DMS 273 treated with DMSO at 0.1 percent for 48 hours (cell line): ENCODE measurements at places on chromosomes 11 and 22.

- no peak for DNase-seq
Observed at GRCh38 chr22:49567899-49568750, 259.5 kb downstream of the BRD1 start.

GRCh38 chr22:42283278-42284201 is 13.1 kb upstream of the TCF20 start:
- no peak for DNase-seq

GRCh38 chr22:35972559-35972958 is 56.1 kb downstream of the RBFOX2 start:
- DNase-seq: peak; percentile 7

DNA sequence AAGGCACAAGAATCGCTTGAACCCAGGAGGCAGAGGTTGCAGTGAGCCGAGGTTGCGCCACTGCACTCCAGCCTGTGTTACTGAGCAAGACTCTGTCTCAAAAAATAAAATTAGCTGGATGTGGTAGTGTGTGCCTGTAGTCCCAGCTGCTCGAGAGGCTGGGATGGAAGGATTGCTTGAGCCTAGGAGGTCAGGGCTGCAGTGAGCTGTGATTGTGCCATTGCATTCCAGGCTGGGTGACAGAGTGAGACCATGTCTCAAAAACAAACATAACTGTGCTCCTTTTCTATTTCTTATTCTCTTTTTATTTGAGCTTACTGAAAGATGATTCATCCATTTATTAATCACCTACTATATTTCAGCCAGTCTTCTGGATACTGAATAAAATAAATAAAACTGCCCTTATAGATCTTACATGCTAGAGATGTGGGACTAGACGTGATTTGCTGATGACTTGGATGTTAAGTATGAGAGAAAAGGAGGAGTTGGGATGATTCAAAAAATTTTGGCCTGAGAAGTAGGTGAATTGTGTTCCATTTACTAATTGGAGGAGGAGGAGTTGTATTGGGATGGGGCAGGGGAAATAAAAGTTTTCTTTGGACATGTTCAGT is 18.0 kb downstream of the PAAF1 start:
- DNase-seq: no peak

- no peak for DNase-seq
Observed at GRCh38 chr11:48172818-48173609, 43.6 kb upstream of the OR4B1 start.

DNA sequence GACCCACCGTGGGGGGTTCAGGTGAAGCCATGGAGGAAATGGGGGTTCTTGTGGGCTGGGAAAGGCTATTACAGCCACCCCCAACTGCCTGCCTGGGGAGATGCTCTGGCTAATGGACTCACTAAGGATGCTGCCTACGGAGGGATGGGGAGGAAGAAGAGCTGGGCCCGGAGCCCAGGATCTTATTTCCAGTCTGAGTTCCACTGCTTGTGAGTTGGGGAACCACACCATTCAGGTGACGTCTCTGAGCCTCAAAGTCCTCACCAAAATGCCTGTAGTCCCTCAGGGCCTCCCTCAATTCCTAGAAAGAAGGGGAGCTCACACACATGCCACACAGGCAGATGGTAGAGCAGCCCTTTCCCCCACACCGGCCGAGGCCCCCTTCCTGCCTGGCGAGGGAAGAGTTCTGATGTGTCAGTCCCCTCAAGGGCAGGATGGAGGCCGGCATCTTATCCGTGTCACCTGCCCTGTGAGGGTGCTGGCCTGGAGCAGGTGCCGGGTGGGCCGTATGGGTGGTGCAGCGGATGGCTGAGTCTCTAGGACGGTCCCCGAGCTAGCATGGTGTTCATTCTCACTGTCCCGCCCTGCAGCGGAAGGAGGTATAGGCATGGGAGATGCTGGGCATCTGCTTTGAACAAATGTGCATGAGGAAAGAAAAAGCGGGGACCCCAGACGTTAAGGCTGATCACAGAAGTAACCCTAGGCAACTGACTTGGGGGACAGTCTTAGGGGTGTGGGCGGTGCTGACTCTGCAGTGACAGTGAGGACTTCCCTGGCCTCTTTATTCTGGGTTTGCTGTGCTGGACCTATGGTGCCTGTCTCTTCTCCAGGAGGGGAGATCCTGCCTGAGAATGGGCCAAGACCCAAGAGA is 15.7 kb downstream of the MRGPRF start:
- no peak for DNase-seq

DNA sequence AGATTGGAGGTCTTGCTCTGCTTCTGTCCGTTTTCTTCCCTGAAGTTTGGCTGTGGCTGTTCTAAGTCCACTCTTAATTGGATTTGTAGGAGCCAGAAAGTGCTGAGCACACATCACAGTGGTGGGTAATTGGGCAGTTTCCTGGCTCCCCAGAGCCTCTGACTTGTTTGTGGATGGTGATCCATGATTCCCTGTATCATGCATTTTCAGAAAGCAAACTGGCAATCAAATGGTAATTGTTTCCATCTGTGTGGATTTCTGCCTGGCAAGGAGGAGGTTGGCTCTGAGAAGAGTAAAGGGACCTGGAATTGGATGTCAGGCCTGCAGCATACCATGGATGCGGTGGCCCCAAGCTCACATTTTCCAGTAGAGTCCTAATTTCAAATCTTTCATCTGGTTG is 49.5 kb downstream of the PPFIBP2 start:
- DNase-seq: no peak

DNA sequence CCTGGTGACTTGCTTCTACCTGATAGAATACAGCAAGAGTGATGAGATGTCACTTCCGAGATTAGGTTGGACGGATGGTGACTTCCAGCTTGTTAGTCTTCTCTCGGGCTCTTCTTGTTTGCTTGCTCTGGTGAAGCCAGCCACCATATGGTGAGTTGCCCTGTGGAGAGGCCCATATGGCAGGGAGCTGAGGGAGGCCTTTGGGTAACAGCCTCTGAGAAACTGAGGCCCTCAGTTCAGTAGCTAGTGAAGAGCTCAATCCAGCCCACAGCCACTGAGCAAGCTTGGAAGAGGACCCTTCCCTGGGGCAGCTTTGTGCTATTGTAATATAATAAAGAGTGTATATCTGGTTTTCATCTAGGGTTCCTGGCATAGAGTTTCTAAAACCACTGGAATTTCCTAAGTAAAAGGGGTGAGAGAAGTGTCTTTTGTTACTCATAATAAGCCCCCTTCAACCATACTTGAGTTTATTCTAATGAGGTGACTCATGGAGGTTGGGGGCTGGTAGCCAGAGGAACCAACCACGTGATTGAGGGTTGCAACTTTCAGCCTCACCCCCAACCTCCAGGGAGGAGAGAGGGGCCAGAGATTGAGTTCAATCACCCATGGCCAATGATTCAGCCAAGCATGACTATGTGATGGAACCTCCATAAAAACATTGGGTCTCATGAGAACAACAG is 8.0 kb upstream of the TPCN2 start:
- no peak for DNase-seq

DNA sequence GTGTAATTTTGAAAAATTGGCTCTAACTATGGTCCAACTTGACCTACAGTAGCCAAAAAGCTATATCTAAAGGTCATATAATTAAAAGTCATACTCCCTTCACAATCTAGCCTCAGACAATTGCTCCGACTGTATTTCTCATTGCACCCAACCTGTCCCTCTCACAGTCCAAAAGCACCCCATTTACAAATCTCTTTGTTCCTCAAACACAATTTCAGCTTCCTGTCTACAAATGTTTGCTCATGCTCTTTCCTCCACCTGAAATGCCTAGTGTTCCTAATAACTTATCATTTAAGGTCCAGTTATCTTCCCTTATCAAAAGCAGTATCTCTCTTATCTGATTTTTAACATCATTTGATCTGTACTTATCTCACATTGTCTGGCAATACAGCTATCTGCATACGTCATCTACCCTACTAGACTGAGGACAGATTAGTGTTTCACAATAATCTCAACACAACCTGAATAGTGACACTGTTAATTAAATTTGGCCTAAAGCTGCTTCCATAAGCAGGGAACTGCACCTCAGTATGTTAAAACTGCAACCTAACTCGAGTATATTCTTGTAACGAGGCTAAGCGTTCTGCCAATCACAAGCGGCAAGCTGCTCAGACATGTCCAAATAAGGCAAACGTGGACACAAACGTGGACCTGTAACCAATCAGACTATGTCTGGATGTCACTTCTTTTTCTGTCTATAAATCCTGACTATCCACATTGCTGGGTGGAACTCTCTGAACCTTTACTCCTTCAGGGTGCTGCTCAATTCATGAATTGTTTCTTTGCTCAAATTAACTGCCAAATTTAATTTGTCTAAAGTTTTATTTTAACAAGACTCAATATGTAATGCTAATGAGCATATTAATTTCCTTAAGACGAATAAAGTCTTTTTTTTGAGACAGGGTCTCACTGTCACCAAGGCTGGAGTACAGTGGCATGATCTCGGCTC is 15.9 kb downstream of the PICALM start:
- DNase-seq: no peak

DNA sequence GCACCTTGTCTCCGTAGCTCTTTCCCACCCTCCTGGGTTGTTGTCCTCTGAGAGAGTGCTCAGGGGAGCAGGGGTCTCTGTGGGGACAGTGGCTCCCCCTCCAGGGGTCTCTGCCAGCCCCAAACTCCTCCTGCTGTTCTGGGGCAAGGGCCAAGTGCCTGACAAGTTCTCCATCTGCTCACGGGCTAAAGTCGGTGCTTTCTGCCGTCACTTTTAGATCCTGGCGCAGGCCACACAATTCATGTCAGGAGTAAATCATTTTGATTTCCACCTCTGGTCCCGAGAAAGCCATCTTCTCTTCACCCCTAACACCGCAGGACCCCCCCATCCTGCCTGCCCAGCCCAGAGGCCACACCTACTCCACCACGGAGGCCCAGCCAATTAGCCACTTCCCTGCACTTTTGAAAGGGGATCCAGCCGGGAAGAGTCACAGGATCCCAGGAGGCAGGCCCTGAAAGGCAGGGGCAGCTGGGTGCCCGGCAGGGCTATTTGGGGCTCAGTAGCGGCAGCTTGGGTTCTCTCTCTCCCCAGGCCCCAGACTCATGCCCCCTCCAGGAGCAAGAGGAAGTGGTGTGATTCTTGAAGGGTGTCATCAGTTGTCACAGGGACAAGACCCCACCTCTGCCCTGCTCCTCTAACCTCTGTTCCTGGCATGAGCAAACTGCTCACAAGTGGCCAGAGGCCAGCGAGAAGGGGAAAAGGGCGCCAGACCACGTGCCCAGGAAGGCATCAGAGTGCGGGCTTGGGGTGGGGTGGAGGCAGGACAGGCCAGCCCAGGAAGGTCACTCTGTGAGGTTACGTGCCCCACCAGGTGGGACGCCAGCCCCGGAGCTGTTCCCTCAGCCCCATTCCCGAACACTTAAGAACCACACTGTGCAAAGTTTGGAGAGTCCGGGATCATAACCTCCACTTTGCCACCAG is 1.3 kb downstream of the MACROD1 start:
- DNase-seq: no peak

DNA sequence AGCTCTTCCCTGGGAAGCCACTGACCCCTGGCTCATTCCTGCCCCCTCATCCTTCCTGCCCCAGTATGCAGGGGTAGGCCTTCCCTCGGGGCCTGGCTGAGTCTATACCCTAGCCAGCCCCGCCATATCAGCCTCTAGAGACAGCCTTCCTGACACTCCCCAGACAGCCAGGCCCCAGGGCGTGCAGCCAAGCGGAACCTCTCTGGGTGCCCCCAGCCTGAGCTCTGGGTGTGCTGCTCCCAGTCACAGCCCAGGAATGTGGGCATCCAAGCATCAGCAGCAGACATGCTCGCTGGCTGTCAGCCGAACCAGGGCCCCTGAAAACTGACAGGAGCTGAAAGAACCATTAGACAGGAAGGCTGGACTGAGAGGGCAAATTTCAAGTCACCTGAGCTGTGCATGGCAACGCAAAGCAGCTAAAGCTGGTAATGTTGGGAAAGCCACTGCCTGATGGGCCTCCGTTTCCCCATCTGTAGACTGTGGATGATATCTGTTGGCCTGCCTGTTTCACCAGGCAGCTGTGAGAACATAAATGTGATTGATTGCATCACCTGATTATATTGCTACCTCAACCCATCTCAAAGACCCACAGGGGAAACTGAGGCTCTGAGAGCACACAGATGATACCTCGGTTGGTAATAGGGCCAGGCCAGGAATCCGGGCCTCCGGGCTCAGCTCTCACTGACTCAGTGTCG is 93.2 kb downstream of the LRRC32 start:
- DNase-seq: no peak

- DNase-seq: no peak
Observed at GRCh38 chr22:42439021-42439567, 6.9 kb upstream of the NFAM1 start.

DNA sequence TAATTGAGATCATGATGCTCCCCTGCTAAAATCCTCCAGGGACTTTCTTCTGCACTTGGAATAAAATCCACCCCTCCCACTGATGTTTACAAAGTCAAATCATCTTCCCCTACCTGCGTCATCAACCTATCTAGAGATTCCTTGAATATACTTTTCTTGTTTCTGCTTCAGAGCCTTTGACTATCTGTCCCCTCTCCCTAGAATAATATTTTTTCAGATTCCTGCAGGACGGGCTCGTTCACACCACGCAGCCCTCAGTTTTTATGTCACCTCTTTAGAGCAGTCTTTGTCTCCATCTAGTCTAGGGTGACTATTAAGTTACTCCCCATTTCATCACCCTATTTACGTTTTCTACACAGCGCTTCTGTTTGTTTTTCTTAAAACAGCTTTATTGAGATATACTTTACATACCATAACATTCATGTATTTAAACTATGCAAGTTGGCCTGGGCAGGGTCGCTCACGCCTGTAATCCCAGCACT is 94.8 kb upstream of the SESN3 start:
- DNase-seq: no peak

DNA sequence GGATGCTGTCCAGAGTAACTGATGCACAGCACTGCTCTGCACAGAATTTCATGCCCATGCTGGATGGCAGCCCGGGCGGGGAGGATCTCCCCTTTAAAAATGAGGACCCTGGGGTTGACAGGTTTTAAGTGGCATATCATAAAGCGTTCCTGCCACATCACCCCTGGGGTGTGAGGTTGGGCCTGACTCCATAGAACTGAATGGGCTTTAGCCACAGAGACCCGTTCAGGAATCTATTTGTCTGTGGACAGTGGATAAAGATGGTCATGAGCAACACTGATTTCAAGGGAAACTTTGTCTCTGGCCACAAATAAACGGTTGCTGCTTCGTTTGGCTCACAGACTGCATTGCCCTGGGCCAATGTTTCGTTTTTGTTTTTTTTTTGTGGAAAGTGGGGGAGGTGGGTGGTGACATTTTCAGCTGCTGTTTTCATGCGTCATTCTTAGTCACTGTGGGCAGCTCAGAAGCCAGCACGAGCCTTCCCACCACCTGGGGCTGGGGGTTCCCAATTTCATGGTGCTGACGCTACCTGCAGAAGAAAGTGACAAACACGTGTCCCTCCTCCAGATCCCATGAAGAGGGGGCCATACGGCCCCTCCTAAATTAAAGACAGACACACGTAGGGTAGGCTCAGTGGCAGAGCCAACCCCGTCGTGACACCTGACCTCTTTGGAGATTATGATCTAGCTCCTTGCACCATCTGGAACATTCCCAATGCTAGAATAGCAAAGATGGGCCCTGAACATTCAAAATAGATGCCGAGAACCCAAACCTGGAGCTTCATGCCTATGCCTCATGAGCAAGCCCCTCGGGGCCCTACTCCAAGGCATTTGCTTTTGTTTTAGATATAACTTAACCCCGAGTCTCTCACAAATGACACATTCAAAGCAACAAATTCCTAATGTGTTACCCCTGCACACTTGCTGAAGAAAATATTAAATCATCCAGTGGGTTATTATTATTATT is 54.8 kb upstream of the PHF21B start:
- DNase-seq: no peak
